ENCODE measurements at places on chromosomes 7 and 10.

- DNase-seq = no peak
Measured at GRCh38 chr10:25465582-25466372, 291.0 kb downstream of the GPR158 start.

GRCh38 chr7:157278791-157279724 lies 57.7 kb upstream of the DNAJB6 start:
- DNase-seq = no peak

GRCh38 chr10:85548034-85548433 lies 818.6 kb downstream of the GRID1 start:
- DNase-seq = peak; percentile 0

DNA sequence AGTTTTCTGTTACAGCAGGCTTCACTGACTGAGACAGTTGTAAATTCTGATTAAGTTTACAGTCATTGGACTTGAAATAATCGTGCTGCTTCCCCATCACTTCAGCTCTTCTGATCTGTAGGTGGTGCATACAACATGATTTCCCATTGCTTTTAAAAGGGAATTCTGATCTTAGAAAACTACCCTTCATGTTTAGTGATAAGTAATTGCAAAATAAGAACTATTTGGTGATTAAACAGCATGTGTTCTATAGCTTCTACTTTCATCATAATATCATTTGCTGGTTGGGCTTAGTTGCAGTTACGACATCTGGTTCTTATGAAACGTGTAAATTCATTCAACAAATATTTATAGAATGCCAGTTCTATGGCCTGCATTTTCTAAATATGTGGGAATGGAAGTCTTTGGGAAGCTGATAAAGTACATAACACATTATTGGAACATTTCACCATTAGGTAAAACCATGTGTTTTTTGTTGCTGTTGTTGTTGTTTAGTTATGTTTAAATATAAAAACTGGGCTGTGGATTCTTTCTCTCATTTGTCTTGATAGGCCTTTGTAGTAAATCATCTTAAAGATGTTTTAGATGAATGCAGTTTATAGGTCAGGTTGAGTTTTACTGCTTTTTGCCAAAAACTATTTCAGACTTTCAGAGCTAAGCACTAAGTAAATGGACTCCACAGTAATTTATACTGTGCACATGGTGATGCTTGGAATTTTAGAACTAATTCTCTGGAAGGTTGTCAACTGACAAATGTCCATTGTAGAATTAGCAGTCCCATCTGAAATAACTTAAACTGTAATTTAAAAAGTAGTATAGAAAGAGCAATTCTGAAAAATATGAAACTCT lies 13.1 kb downstream of the GNAI1 start:
- DNase-seq = no peak

DNA sequence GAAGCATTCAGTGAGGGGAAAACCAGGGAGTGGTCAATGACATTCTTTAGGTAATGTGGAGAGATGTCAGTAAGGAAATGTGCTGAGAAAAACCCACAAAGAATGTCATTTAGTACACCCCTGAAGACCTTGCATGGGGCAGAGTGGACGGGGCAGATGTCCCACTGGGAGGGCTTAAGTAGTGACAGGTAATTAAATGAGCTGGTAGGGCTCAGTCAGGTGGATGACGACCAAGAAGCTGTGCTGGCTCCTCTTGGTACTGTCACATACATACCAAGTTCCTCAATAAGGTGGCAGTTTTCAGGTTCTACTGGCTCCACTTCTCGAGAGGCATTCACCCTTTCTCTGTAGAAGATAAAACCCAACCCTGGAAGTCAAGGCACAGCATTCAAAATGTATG lies 1.8 kb downstream of the PON3 start:
- no peak for DNase-seq

DNA sequence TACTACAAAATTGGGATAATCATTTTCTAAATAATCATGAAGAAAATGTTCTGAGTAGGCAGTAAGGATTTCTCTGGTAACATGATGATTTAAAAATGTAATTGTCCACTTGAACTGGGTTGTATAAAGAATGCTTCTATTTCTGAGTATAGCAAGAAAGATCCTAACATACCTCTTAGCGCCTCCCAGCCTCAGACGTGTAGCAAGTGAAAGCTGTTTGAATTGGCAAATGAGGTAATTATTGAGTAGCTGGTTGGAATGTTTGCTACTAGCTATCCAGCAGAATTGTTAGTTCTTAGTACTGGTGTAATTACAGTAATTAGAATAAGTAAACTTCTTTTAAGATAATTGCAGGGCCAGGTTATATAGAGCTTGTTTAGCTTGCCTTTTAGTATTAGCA lies 47.9 kb downstream of the SEPTIN7 start:
- no peak for DNase-seq

- no peak for DNase-seq
Measured at GRCh38 chr10:14416308-14416700, 85.6 kb upstream of the FRMD4A start.

DNA sequence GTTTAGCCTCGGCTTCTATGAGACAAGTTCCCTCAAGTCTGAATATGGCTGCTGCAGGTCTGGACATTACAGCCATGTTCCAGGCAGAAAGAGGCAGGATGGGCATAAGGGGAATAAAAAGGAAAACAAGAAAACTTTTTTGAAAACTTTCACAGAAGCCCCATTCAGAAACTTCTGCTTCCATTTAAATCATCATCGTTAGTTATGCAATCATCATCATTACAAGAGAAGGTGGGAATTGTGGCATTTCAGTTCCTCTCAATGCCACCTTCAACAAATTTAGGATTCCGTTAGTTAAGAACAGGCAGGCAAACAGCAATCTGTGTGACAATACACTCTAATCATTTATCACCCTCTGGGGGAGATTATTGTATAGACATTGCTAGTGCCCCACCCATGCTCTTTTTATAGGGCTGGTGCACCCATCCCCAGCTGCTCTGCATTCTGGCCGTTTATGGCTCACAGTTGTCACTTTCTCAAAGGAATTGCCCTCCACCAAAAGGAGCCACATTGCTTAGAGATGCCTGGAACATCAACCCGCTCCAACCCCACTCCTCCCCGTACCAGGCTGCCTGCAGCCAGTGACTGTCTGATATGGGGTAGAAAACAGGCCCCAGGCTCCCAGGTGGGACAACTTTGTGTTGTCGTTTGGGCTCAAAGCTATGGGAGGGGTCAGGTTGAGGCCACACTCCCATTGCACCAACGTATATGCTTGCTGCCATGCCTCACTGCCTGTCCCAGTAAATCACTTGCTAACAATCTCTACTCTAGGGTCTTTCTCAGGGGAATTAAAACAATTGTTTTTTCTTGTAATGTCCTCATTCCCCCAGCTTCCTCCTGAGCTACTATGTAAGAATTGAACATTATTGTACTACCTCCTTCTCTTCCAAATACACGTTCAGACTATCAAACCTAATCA lies 24.2 kb downstream of the ITGB8 start:
- DNase-seq = no peak

DNA sequence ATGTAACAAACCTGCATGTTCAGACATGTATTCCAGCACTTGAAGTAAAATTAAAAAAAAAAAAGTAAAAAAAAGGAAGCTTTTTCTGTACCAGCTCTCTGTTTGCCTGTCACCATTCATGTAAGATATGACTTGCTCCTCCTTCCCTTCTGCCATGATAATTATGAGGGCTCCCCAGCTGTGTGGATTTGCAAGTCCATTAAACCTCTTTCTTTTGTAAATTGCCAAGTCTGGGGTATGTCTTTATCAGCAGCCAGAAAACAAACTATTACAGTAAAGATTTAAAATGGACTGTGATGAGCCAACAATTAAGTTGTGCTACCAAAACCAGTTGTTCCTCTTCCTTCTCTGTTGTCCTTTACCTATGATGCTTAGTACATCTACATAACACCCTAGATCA lies 619.6 kb downstream of the ARL4A start:
- DNase-seq = no peak

- no peak for DNase-seq
Measured at GRCh38 chr7:95534796-95535195, 49.1 kb downstream of the ASB4 start.

DNA sequence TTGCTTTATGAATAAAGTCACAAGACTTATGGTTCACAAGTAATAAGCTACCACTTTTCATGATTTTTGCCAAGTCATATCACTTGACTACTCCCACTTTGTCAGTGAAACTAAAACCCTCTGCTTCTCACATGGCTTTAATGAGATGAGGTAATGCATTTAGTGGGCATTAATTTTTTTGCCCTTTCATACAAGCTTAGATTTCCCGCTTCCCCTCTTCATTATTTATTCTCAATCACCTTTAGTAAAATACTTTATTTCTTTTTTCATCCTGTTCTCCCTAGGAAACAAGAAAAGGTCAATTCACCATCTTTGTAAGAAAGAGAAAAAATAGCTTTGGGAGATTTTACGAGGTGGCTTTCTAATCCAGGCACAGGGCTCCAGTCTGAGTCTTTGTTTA lies 109.6 kb upstream of the STARD3NL start:
- no peak for DNase-seq

DNA sequence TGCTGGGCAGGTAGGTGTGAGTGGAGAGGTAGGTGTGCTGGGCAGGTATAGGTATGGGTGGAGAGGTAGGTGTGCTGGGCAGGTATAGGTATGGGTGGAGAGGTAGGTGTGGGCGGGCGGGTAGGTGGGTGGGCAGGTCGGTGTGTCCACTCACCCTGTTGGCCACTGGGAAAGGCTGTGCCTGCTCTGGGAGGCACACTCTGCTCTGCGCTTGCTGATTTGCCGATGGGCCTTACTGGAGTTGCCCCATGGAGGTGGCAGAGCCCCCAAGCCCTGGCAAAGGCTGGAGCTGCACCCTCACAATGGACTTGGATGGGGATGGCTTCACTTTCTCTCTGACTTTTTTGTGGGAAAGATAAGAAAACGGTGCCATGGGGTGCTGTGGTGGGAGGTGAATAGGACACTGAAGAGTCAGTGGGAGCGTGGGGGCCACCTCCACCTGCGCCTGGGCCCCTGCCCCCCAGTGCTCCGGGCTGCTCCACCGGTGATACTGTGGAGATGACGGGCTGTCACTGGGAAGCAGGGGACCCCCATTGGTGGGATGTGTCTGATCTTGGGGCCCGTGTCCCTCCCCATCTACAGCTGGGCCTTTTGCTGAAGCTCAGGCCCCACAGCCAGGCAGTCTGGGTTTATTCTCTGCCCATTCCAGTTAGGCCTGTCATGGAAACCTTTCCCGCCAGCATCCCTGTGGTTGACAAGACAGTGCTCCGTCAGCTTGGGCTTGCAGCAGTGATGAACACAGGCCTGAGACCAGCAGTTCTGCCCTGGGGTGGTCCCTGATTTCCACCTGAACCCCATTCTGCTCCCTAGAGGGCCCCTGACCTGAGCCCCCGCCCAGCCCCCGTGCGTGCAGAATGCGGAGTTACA lies 75.0 kb downstream of the NKX6-2 start:
- DNase-seq = no peak

DNA sequence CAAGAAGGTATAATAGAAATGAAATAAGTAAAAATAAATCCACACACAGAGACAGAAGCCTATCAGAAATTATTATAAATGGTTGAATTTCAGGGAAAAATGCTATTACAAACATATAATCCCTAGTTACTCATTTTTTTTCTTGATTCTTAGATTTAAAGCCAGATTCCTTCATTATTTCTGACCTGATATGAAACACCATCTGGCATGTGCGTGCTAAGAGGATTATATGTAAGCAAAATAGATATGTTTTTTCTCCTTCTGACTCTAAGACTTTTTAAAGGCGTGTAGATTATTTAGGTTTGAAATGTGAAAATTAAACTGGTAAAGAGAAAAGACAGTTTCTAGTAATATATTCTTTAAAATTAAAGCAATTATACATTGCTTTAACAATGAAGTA lies 236.7 kb upstream of the ETV1 start:
- DNase-seq = no peak

DNA sequence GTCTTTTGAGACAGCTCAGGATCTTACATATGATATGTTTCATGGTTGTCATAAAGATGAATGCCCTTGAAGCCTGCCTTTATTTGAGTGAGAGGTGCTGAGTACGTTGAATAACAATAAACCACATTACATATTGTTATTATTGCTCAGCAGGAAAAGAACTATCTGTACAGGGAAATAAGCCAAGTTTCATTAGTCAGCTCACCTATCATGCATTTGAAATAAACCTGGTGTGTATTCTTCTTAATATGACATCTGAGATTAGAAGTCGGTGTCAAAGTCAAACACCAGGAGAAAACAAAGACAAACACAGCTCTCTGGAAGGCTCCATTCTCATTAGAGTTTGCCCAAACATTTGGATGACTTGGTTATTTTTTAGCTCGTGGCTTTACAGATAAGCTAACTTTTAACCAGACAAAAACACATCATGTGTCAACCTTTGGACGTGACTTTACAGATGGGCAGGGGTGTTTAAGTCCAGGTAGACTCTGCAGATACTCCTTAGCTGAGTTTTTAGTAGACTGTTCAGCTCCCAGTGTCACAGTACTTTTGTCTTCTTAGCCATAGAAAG lies 71.2 kb upstream of the AOAH start:
- no peak for DNase-seq

GRCh38 chr7:18753972-18754610 lies 258.5 kb downstream of the HDAC9 start:
- no peak for DNase-seq

GRCh38 chr7:21544715-21545114 lies 1.9 kb downstream of the DNAH11 start:
- no peak for DNase-seq

Measured in NCI-H187 treated with DMSO at 0.1 percent for 48 hours (cell line).